HFF-Myc (cell line): ENCODE measurements at places on chromosomes 11 and 22.

- no peak for DNase-seq
Measured at GRCh38 chr22:38504731-38505540, 1.2 kb downstream of the DDX17 start.

DNA sequence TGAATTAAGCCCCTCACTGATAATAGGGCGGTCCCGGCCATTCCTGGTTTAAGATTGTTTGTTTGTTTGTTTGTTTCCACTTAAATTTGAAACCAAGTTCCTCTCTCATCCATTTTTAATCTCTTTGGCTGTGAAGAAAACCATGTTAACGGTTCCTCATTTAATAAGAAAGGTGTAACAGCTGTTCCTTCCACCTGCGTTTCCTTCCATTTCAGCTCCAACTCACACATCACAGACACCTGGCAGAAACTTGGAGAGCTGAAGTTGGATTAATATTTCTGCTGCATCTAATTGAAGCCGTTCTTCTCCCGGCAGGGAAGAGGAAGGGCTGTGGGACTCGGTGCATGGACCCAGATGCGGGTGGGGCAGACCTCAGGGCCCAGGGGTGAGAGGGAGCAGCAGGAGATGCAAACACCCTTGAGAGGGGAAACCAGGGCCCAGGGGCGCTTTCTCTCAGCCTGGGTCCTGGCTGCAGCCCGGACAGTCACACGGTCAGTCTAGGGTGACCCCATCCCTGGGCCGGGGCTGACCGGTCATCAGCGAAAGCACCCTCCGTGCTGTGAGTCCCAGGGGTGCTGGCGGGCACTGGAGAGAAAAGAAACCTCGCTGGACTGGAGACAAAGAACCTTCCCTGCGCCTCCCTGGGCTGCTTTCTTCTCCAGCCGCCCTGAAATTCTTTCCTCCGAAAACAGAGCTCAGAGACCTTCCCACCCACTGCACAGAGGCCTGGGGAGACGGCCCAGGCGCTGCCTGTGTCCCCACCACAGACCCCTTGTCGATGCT is 242.0 kb downstream of the BRD1 start:
- DNase-seq = no peak

DNA sequence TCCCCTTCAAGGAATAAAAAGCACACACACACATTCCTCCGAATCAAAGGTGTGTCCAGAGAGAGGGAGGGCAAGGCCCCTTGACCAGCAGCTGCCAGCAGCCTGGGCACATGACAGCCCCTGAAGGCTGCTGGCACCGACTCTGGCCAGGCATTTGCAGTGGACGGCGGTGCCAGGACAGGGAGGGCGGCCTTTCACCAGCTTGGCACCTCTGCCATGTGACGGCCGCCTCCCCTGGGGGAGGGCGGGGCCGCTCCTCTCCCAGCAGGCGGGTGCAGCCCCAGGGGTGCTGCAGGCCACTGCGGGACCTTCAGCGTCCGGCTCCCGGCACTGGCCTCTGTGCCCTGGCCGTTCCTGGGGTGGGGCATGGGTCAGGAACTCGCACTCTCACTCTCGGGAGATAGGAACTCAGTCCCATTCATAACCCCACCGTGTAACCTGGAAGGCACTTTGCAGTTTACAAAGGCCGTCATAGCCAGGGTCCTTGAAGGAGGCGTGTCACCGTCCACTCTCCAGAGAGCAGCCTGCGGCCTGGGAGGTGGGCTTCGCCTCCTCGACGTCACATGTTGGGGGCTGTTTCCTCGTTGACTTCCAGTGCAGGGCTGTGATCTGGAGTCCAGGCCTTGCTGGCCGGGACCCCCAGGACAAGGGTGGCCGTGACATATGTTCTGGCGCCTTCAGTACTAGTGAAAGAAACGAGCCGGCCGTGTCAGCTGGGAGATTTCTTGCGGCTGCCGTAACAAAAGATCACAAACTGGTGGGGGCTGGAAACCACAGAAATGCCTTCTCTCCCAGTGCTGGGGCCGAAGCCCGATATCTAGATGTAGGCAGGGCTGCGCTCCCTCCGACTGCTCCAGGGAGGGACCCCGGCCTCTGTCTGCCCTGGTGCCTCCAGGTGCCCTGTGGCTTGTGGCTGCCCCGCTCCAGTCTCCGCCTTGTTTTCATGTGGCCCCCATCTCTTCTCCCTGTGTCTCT is 39.9 kb upstream of the SMIM38 start:
- DNase-seq = no peak

GRCh38 chr11:12771875-12772274 is 97.7 kb downstream of the TEAD1 start:
- no peak for DNase-seq

- DNase-seq = no peak
Measured at GRCh38 chr11:76773921-76774361, 9.2 kb upstream of the TSKU start.

- no peak for DNase-seq
Measured at GRCh38 chr11:73990730-73991129, 8.1 kb upstream of the UCP2 start.

DNA sequence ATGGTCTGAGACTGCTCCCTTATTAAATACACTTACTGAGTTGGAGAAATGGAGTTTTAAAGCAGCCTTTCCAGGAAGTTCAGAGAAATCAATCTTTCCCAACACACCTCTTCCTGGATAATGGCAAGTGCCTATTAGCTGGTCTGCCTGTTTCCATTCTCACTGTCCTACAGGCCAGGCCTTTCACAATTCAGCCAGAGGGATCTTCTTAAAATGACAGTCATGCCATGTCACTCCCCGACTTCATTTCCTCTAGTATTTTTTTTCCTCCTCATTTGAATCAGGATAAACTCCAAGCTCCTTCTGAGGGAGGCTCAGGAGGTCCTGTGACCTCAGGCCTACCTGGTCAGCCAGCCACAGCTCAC is 62.6 kb downstream of the FDX1 start:
- DNase-seq = no peak

DNA sequence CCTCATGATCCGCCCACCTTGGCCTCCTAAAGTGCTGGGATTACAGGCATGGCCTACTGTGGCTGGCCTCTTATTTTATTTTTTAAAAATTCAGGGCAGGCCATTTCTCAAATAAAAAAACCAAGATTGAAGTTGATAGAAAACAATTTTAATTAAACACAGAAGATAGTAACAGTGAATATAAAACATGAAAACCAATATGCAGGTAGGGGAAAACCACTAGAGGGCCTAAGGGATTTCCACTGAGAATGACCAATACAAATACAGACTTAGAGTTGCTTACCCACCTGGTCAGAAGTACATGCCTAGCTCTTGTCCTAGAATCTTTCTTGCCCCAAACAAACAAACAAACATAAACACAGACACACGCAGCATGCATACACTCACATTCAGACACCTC is 1.7 kb upstream of the RTCB start:
- DNase-seq = no peak
